ENCODE measurements at places on chromosomes 11 and 22.

GRCh38 chr11:78985663-78986062 lies 411.0 kb upstream of the NARS2 start:
- no peak for DNase-seq

DNA sequence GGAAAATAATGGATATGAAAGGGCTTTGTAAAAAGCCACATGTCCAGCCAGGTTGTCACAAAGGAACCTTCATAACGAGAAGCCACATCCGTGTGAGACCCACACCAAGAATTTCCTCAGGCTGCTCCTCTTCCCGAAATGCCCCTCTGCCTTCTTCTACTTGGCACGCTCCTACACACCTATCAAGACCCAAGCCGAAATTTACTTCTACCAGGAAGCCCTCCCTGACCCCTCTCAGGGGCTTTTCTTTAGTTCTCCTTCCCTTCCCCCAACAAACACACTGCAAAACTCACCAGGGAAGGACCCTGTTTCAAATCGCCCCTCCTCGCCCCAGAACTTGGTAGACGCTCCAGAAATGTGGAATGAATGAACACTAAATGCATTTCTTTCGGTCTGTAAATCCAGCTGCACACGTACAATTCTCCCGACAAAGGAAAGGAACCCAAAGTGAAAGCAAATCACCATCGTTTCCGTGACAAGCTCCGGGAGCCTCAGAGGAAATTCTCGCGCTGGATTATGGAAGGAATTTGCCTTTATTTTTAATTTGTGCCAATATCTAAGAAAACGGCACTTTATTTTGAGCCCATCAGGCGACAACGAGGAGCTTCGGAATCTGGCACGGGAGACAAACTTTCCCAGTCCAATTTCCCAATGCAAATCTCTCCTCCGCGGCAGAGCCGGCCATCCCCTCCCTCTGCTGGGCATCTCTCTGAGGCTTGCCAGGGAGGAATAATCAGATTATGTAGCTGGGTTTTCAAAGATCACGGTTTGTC lies 13.2 kb upstream of the SHISAL1 start:
- no peak for DNase-seq

GRCh38 chr11:119730789-119731386 lies 1.9 kb upstream of the NECTIN1 start:
- no peak for DNase-seq

GRCh38 chr11:17607591-17608570 lies 60.8 kb downstream of the OTOG start:
- no peak for DNase-seq

DNA sequence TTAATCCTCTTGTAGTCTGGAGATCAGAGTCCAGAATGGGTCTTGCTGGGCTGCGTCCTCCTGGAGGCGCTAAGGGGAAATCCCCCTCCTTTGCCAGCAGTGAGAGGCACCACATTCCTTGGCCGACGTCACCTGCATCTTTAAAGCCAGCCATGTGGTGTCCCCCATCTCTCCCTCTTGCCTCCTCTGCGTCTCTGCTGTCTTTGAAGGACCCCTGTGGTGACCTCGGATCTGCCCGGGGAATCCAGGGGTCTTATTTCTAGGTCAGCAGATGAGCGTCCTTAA lies 27.2 kb upstream of the PARVB start:
- no peak for DNase-seq

GRCh38 chr11:64312947-64313346 lies 4.4 kb downstream of the TRMT112 start:
- no peak for DNase-seq

DNA sequence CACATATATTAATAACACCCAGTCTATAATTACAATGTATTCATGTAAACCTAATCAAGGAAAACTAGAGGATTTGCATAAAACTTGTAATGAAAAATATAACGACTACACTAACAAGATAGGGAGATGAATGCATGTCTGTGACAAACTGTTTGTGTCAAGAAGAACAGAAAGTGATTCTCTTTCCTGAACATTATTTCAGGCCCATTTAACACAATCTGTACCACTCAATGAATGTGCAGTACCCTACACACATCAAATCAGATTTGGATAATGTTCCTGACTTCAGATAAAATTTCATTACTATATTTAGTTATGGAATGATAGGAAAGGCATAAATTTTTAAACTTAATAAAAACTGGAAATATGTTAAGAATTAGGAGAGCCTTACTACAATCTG lies 93.1 kb downstream of the CADM1 start:
- no peak for DNase-seq

- DNase-seq, result peak; percentile 91
Observed at GRCh38 chr11:95705485-95706124, 84.0 kb downstream of the FAM76B start.

- no peak for DNase-seq
Observed at GRCh38 chr11:32527261-32528175, 56.1 kb upstream of the EIF3M start.

DNA sequence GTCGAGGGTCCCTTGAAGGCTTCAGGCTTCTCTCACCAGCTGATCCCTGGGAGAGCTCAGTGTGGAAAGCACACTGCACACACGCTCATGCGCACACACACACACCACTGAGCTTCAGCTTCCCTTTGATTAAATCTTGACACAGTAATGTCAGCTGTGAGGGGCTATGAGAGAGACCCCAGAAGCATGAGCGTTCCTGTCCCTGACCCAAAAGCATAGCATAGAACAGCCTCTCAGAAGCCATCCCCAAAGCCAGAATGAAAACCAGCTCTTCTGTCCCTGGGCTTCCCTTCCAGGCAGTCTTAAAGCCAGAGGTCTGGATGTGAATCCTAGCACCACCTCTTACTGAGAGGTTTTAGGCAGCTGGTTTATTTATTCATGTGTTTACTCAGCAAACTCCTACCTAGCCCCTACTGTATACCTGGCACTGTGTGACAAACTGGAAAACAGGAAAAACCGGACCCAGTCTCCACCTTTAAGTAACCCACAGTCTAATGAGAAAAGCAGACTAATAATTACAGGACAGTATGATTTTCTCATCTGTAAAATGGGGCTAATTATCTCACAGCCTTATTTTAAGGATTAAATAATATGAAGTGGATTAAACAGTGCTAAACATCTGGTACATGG lies 15.9 kb downstream of the GALNT18 start:
- no peak for DNase-seq

DNA sequence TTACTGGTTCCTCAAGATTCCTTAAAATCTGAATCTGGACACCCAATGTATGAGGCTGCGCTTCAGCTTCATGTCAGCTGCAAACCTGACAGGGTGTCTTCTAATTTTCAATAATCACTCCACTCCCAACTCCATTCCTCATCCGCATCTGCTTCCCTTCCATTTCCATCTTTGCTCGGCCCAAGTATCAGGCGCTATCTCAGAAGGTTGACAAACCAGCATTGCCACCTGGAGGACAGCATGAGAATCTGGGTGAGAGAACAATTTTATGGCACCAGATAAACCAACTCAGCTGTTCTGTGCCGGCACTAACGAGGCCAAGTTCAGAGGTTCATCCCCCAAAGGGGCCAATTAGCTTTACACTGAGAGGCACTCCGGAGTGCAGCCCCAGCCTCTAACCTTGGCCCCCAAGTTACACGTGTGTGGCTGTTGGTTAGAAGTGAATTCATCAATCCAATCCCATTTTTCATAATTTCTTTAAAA lies 79.1 kb upstream of the LMO2 start:
- DNase-seq, result peak; percentile 71

DNA sequence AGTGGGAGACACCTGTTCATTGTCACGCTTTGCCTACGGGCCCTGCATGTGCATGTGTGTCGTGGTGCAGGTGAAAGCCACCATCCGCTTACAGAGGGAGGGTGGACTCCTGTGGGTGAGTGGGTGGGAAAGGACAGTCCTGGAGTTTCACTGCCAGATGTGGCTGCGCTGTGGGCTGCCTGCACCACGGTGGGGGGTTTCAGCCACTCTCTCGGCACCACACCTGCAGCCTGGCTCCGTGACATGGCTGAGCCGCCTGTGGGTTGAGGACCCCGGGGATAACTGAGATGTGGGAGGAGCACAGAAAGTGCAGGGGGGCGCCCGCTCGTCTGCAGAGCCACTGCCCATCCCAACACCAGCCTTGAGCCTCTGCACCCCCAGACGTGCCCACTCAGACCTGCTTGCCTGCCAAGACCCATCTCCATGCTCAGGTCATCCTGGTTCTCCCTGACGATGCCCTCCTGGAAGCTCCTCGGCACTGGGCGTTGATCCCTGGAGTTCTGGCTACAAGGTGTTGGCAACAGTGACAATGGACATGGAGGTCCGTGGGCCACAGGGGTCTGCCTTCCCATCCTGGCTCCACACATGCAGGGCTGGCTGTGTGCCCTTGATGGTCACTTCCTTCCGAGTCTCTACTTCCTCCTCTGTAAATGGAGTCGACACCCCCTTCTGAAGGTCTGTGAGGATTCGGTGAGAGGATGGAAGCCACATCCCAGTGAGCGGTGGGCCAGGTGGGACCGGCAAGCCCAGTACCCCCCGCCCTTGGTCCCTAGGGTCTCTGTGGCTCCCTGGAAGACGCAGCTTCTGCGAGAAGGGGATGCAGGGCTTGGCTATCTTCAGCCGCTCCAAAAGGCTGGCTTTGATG lies 1007.0 kb downstream of the BRD1 start:
- DNase-seq, result no peak

DNA sequence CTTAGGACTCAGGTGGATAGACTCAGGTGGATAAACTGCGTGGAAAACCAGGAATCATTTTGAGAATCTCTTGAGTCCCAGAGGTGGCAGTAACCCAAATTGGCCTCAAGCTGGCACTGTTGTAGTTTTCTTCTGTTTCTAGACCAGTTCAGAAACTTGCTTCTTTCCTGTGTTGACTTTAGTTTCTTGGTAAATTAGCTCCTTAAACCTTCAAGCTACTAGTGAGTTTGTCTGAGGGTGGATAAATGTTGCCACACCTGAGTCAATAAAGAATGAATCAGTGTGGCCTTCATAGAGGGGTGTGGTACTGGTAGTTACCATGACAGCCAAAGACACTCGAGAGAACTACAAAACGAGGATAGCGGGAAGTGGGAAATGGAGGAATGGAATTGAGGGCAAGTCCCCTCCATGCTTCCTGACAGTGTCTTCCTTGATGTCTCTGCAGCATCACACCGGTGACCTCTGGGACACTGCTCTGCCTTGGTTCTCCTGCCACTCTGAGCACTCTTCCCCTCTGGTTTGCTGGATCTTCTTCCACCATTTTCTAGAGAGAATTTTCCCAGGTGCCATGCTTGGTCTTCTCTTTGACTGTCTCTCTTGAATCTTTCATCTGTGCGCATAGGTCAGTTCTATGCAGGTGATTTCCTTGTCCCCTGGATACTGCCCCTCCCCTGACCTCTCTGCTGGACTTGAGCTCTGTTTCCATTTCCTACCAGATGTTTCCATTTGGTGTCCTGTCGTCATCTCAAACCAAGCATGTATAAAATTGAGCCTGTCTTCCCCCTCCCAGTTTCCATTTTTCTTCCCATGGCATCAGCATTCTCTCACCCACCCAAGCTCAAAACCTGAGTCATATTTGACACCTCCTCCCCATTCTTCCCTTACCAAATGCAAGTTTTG lies 7.2 kb downstream of the POLD4 start:
- no peak for DNase-seq

DNA sequence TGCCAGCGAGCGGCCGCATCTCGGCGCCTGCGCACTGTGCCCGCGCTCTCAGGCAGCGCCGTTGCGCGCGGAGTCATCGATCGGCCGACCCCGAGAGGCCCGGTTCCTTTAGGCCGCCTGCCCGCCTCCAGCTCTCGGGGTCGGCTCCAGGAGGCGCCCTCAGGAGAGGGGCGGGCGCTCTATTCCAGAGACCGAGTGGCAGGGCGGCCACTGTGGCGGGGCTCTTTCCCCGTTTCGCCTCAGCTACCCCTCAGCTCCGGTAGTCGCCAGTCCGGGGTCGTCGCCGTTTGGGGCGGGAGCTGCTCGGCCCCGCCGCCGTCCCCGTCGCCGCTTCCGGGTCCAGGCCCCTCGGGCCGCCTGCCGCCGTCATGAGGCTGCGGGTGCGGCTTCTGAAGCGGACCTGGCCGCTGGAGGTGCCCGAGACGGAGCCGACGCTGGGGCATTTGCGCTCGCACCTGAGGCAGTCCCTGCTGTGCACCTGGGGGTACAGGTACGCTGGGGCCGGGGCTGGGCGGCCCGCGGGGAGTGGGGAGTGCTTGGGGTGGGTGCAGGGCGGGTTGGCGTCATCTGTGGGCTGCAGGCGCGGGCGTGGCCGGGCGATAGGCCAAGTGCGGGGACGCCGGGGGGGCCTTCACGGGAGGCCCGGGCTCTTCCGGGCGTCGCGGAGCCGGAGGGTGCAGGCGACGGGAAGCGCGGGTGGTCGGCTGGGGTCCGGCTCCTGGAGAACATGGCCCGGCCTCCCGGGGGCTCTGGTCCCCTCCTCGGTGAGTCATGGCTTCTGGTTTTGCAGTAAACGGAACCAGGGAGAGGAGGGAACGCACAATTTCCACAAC lies at the start of gene FBXO7:
Gene FBXO7, plus strand, starts transcription at position 177 of the 833 bp plus-strand sequence. Its CDS starts 192 bp downstream, at position 369.
- DNase-seq, result peak; percentile 94

DNA sequence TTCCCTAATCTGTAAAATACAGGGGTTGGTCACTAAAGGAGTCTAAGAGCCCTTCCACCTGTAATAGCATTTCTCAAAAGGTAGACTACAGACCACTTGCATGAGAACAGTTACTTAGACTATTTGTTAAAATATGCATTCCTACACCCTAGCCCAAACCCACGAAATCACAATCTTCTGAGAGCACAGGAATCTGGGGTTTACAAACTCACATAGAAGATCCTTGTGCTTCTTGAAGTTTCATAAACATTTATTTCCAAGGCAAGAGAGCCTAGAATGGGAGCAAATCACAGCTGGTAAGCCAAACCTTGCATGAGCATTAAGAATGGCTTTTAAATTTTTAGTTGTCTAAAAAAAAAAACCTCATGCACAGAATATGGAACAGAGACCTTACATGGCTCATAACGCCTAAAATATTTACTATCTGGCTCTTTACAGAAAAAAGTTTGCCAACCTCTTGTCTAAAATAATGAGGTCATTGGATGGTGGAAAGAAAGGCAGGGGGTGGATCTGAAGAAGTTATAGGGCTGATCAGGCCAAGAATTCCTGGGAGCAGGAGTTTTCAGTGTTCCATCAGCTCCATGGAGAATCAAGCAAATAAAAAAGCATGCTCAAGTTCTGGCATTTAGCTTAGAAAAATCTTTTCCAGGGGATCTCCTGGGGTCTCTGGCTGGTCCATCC lies 133.4 kb downstream of the CCDC34 start:
- DNase-seq, result no peak

DNA sequence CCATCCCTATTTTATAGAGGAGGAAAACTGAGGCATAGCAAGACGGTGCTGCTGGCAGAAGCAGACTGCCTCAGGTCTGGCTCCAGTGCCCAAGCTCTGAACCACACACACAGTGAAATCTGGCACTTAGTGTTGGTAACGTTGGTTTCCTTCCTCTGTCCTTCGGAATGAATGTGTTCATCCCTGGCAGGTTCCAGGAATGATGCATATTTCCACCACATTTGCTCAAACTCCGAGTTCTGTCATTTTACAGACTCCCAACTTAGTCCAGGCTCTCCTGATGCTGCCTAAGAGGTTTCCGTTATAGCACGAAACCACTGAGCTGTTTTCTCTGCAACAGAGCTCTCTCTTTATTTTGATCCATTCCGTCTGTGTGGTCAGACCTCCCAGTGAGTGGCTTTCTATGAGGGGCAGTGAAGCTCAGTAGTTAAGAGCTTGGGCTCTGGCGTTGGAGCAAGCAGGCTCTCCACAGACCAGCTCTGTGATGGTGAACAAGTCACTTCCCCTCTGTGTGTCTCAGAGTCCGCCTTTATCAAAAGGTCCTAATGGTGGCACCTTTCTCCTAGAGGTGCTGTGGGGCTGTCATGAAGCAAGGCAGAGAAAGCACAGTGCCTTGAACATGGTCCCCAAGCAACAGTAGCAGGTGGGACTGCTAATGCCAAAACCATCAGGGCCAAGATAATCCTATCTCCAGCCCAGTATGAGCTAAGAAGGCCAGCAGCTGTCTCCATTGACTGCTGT lies 200.3 kb downstream of the MYO18B start:
- DNase-seq, result no peak

All from B cell (primary cell).